ENCODE measurements at places on chromosomes 5 and 9. TPM values are rescaled to one million over a fixed set of nuclear protein-coding genes. Genes with fewer than 3 reads are reported as not detected.

SPRY4 gene
- total RNA-seq = 26.4 TPM

NR2F1-AS1 gene
- total RNA-seq = 3.8 TPM

LMNB1 gene
- total RNA-seq = 32.4 TPM

IL3 gene
- total RNA-seq = not detected

NFIB gene
- 119 TPM for total RNA-seq

C9 gene
- total RNA-seq = 0.22 TPM

FOXI1 gene
- total RNA-seq = not detected

CORO2A gene
- total RNA-seq = 0.13 TPM

IQGAP2 gene
- total RNA-seq = 17.2 TPM
